ENCODE measurements at places on chromosomes 6 and 20.
A peak's percentile ranks its signal among the peaks of the same experiment; 100 is the strongest.

DNA sequence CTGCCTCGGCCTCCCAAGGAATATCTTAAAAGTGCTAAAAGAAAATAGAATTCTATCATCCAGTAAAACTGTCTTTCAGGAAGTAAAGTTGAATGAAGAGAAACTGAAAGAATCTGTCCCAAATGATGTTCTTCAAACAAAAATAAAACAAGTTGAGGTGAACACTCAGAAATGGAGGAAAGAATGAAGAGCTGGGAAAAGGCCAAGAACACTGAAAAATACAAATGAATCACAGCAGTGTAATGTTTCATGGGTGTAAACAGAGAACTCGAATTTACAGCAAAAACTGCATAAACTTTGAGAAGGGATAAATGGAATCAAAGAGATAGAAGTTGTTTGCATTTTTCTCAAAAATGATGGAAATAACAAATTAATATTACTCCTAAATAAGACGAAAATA is 317.3 kb downstream of the TAF4 start:
- no peak for DNase-seq

- DNase-seq = no peak
Observed at GRCh38 chr6:42471142-42471541, 19.4 kb upstream of the TRERF1 start.

DNA sequence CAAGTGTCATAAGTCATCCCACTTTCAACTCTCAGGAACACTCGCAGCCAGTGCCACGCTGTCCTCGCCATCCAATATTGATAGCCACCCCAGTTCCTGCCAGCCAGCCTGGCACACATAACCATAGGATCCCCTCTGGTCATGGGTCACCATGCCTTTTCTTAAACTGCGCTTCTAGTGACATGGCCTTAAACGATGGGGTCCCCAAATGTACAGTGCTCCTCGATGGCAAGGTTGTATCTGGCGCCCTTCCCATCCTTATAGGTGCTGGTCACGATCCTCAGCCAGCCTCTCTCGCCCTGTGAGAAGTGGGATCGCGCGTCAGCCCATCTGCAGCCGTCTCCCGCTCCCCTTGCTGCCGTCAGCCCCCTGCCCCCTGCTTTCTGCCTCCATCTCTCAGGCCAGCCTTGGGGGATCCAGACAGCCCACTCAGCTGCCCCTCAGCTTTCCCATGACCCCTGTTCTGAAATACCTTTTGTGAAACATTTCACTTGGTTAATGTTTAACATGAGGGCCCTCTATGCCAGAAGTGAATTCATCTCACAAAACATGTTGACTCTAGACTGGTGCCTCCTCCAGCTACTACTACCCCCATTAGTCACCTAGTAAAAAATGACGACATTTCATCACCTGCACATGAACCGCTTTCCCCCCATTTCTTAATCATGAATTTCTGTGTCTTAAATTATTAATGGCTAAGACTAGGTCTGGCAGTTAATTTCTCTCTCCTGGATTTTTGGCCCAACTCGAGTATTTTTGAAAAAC is 11.4 kb downstream of the CTSZ start:
- DNase-seq = no peak

GRCh38 chr6:151551223-151551857 is 57.5 kb downstream of the CCDC170 start:
- DNase-seq = no peak

DNA sequence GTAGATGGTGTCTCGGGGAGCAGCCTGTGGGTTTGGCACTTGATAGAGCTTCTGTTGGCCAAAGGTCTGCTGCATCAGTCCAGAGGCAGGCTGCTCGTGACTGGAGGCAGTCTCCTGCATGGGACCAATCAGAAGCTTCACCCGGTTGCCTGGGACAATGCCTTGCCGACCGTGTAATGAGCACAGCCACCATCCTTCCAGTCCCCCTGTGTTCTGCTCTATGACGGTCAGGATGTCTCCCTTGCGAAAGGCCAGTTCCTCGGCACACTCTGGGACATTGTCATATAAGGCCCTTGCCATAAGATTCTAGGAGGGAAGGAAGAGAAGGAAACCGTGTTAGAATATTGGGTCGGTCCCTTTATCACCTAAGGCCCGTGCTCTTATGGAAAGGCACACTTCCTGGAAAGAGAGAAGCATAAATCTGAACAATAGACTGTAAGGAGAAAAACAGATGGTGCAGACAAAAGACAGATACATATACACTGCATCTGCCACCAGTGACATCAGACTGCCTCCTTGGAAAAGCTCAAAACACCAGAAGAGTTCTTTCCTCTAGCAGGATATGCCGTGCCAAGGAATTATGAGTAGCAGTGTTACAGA is 18.9 kb downstream of the NEDD9 start:
- DNase-seq = no peak

- DNase-seq = peak; percentile 37
Observed at GRCh38 chr20:14189794-14190402, 147.5 kb downstream of the FLRT3 start.

GRCh38 chr6:139271056-139271455 is 20.7 kb downstream of the TXLNB start:
- DNase-seq = no peak

DNA sequence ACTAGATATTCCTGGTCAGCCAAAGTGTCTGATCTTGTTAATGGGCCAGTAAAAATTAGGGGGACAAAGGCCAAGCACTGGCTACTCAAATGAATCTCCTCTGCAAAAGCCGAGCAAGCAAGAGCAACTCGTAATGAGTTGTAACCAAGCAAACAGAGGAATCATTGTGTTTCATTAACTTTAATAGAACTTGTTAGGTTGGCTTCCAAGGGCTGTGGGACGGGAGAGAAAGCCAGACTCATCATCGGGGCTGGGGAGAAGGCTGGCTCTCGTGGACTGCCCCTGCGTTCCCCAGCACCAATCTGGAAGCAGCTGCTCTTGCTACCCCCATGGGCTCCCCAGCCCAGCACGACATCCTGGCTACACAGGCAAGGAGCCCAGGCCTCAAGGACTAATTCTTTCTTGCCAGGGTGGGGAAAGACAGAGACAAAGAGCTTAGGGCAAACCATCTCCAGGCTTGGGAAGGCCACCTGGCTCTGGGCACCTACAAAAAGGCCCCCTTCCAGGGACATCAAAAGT is 10.5 kb upstream of the SCUBE3 start:
- DNase-seq = no peak

- DNase-seq = no peak
Observed at GRCh38 chr6:152748843-152749242, 1.8 kb upstream of the VIP start.
